H9 (cell line): ENCODE measurements at places on chromosomes 4 and X. TPM values are rescaled to one million over a fixed set of nuclear protein-coding genes. Genes with fewer than 3 reads are reported as not detected.

Gene CDKN2AIP
- total RNA-seq: 23.0 and 24.0 TPM in 2 replicates

Gene TMPRSS11F
- total RNA-seq: not detected in 2 replicates

Gene BGN
- total RNA-seq: 1.2 and 1.5 TPM in 2 replicates

Gene TCEAL3
- total RNA-seq: 10.3 and 11.1 TPM in 2 replicates

Gene CFP
- total RNA-seq: 2.3 and 2.8 TPM in 2 replicates

DNA sequence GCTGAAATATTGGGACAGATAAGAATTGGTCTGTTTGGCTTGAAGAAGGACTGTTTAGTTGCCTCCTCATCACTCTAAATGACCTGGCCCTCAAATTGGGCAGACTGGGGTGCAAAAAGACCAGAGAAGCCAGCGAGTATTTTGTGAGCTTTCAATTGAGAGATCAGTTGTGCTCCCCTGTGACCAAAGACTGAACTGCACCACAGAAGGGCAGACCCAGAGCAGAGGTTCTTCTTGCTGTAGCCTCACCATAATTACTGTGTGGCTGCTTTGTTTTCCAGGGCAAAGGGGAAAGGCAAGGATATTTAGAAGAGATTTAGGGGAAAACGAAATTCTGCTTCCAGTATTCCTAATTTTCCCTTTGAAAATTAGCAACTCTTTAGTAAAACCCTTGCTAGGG lies 104.0 kb upstream of the MBNL3 start:
- H3K4me3 ChIP-seq: no peak overlapping the region
- H3K4me1 ChIP-seq: no peaks in the 10 kb centered on the region
- no peaks in the 10 kb centered on the region for H3K27me3 ChIP-seq
- peak; percentile 29 for DNase-seq

DNA sequence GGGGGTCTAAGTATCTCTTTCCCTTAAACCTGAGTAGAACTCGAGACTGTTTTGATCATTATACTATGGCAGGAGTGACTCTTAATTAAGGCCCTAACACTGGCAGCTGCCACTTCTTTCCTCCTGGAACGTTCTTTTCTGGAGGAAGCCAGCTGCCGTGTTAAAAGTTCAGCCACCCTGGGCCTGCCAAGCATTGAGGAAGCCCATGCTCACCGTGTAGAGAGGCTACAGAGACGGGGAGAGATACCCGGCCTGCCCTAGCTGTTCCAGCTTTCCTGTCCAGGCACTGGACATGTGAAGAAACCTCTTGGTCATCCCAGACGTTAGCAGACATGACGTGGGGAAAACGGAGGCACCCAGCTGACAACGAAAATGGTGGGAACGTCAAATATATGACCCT lies 274.1 kb downstream of the ARHGAP10 start:
- H3K27ac ChIP-seq: no peak overlapping the region
- DNase-seq: no peak
- no peaks in the 10 kb centered on the region for H3K36me3 ChIP-seq
- no peaks in the 10 kb centered on the region for H3K27me3 ChIP-seq
- no peaks in the 10 kb centered on the region; the same call in 1 of the 2 replicates for H3K4me1 ChIP-seq
- H3K4me3 ChIP-seq: no peak overlapping the region

GRCh38 chr4:106426069-106426468 lies 57.5 kb upstream of the GIMD1 start:
- H3K36me3 ChIP-seq: no peaks in the 10 kb centered on the region
- H3K4me3 ChIP-seq: no peak overlapping the region
- DNase-seq: no peak
- H3K27ac ChIP-seq: no peak overlapping the region
- no peaks in the 10 kb centered on the region for H3K4me1 ChIP-seq

DNA sequence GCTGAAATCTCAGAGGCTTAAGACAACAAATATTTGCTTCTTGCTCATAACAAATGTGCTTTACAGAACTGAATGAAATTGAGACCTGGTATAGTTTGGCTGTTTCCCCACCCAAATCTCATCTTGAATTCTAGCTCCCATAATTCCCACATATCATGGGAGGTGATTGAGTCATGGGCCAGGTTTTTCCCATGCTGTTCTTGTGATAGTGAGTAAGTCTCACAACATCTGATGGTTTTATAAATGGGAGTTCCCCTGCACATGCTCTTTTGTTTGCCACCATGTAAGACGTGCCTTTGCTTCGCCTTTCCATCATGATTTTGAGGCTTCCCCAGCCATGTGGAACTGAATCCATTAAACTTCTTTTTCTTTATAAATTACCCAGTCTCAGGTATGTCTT lies 221.1 kb upstream of the DIPK2B start:
- no peak overlapping the region for H3K4me3 ChIP-seq
- H3K27me3 ChIP-seq: no peaks in the 10 kb centered on the region
- no peak for DNase-seq

DNA sequence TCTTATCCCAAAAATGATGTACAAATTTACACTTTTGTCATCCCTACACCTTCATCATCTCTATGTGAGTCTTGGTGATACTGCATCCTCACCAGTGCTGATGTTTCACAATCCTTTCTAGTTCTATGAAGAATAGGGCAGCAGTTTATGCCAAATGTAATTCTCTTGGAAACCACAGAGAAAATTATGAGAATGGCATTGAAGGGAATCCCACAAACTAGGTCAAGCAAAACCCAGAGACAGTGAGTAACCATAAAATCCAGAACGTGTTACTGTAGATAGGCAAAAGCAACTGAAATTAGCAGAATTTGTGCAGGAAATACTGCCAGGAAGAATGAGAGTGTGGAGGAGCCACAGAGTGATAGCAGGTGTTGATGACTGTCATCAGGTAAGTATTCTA lies 24.5 kb downstream of the IL15 start:
- no peak for DNase-seq
- no peak overlapping the region for H3K27ac ChIP-seq
- H3K36me3 ChIP-seq: no peaks in the 10 kb centered on the region
- H3K4me3 ChIP-seq: no peak overlapping the region
- H3K4me1 ChIP-seq: no peaks in the 10 kb centered on the region
- no peaks in the 10 kb centered on the region for H3K27me3 ChIP-seq

DNA sequence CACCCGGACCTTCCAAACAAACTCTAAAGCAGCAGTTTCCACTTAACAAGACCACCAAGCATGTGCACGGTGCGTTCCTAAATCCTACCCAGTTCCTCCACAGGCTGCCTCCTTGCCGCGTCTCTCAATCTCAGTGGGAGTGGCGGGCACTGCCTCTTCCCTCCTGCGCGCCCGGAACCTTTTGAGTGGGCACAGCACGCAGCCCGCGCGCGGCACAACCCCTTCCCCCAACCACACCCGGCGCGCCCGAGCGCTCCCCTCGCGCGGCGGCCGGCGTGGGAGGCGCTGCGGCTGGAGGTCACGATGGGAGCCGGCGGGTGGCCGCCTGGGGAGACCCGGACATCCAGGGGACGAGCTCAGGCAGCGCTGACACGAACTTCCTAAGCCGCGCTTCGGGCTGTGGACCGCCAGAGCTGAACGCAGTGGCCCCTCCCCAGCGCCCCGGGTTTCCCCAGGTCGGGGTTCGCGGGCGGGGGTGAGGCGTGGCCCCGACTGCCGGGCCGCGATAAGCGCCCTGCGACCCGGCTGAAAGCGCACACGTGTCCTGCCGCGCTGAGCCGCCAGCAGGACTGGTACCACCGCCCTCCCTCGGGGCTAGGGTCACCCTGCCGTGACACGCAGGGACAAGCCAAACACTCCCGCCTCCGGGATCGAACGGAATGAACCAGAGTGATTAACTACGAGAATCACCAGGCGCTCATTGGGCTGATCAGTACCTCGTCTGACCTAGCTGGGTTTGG lies at the start of gene ABCG2:
Gene ABCG2 (minus strand): TSS at position 151 of the 740 bp plus-strand sequence. CDS start 18,644 bp downstream, outside the sequence.
- H3K27ac ChIP-seq: no peak within 1 kb of the TSS
- peak within 1 kb of the TSS; percentile 86 for H3K4me3 ChIP-seq
- DNase-seq: peak; percentile 84
- H3K36me3 ChIP-seq: peaks cover 7% of the 10 kb centered on the region; the same call in 1 of the 2 replicates

- H3K4me1 ChIP-seq: peaks cover 6% of the 10 kb centered on the region
- no peak for DNase-seq
- H3K27ac ChIP-seq: no peak overlapping the region
- peak overlapping the region; percentile 92 for H3K4me3 ChIP-seq
These were observed 2.3 kb downstream of the HNRNPD start for GRCh38 chr4:82371497-82371896.

- DNase-seq: no peak
- no peak overlapping the region for H3K27ac ChIP-seq
- no peaks in the 10 kb centered on the region for H3K27me3 ChIP-seq
- H3K4me3 ChIP-seq: no peak overlapping the region
- no peaks in the 10 kb centered on the region for H3K4me1 ChIP-seq
These were observed 424.2 kb downstream of the PDGFC start for GRCh38 chr4:156547439-156547838.
